ENCODE measurements at places on chromosomes 2 and 18. TPM values are rescaled to one million over a fixed set of nuclear protein-coding genes. Genes with fewer than 3 reads are reported as not detected.

KCNK3 gene
- not detected for total RNA-seq

BCL2 gene
- total RNA-seq: 145 TPM

ACVR2A gene
- 2.0 TPM for total RNA-seq

DNA sequence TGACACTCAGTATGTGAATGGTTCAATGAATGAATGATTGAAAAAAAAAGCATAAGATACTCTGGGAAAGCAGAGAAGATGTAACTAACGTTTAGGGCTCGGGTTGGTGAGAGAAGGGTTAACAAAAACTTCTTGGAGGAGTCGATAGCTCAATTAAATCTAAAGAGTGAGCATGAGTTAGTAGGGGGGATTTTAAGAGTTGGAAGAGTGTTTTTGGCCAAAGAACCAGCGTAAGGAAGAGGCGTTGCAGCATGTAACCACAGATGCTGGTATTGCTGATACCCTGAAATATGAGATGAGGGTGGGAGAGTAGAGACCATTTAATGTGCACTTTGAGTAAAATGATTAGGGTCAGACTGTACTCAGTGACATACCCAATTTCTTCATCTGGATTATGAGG lies 14.5 kb downstream of the ARHGAP28 start:
- no peak for DNase-seq

GRCh38 chr2:54635554-54636152 lies 87.8 kb upstream of the EML6 start:
- DNase-seq: no peak

GRCh38 chr2:16900405-16901025 lies 234.9 kb upstream of the CYRIA start:
- no peak for DNase-seq

DNA sequence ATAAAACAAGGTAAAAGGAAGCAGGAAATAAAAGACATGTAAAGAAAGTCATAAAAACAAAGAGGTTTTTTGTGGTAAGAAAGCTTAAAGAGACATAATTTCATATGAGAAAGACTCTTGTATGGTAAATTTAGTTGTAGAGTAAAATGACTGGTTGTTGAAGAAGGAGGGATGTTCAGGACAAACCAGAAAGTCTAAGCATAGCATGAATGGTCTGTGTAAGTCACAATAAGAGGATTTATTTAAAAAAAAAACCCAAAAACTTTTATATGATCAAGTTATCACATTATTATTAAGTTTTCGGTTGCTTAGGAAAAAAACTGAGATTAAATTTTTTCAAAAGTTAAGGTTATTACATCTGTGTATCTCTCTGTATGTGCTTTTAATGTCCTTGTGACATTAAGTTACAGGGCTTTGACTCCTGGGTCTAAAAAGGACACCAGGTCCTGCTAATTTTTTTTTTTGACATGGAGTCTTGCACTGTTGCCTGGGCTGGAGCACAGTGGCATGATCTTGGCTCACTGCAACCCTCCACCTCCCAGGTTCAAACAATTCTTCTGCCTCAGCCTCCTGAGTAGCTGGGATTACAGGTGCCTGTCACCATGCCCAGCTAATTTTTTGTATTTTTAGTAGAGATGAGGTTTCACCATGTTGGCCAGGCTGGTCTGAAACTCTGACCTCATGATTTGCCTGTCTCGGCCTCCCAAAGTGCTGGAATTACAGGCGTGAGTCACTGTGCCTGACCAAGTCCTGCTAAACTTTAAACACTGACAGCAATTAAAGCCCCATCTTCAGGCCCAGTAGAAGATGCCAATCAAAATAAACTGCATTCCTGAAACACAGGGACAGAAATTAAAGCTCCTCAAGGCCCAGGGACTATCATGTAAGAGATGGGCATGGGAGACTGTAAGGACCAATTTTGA lies 14.2 kb upstream of the OXER1 start:
- DNase-seq: no peak

DNA sequence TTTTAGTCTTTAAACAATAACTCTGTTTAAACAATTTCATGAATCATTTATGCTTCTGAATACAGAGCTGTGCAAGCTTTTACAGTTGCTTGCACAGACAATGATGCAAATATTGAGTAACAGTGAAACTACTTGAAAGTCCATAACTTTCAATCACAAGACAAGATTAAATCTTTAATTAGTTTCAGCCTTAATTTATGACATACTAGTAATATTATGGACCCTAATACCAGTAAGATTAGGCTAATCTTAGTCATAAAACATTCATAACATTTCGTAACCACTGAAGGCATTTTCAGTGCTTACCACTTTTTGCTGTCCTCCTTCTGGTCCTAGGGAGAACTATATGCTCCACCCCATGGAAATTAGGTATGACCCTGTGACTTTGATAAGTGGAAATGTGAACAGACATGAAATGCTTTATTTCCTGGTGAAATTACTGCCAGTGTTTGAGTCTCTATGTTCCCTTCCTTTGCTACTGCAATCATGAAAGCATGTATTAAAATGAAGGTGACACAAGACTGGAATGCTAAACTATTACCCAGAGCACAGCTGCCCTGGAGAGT lies 1.8 kb upstream of the COBLL1 start:
- DNase-seq: no peak

- no peak for DNase-seq
Observed at GRCh38 chr18:48321121-48321520, 88.1 kb downstream of the ZBTB7C start.

GRCh38 chr2:19881908-19882265 lies 19.9 kb downstream of the TTC32 start:
- DNase-seq: no peak

Measured in activated B cell treated with CpG ODN at 0.5 μM for 24 hours (primary cell).